Nucleus accumbens (tissue), 56 donors: ENCODE measurements at places on chromosomes 6 and 20.

DNA sequence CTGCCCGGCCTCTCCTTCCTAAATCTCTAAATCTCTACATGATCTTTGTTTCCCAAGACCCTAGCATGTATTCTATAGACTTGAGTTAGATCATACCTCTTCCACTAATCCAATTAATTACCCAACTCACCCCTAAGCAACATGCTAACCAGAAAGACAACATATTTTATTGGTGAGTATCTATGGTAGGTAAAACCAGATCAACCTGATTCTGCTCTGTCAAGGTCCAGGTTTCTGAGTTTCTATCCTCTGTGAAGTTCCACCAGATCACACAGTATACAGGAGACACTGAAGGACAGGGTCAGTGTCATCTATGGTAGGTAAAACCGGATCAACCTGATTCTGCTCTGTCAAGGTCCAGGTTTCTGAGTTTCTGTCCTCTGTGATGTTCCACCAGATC is 363.2 kb upstream of the MARCKS start:
- DNase-seq = no peak

- DNase-seq = no peak
Observed at GRCh38 chr6:9985481-9985880, 429.4 kb downstream of the TFAP2A start.

DNA sequence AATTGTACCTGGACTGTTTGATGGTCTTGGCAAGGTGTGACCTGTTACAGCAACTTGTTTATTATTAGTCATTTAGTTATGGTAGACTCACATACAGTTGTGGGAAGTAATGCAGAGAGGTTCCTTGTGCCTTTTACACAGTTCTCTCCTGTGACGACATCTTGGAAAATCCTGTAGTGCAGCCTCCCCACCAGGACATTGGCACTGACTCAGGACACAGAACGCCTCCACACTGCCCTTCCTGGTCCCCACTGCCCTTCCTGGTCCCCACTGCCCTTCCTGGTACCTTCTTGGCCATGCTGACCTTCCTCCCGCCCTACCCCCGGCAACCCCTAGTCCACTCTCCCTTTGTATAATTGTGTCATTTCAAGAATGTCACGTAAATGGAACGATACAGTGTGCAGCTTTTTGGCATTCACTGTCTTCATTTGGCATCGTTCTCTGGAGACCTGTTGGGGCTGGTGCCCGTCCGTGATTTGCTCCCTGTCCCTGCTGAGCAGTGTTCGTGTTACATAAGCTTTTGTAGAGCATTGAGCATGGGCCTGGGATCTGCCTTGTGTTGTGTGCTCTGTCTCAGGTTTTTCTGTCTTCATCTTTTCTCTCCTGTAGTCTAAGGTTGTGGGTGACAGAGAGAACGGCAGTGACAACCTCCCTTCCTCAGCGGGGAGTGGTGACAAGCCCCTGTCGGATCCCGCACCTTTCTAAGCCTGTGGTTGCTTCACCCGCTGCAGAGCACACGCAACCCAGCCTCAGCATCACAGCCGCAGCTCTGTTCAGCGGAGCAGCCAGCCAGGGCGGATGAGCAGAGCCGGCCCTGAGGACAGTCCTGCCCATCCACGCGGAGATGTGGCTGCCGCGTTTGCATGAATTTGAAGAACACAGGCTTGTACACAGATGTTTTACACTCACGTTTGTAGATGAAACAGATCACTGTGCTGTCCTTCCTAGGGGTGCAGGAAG is 5.4 kb upstream of the DNAJC5 start:
- DNase-seq = peak; percentile 6

- DNase-seq = no peak
Observed at GRCh38 chr6:139016337-139017213, 12.0 kb upstream of the ABRACL start.

GRCh38 chr6:99254616-99255550 is 94.6 kb downstream of the FAXC start:
- DNase-seq = no peak

- DNase-seq = no peak
Observed at GRCh38 chr6:167722634-167723309, 103.9 kb upstream of the AFDN start.

DNA sequence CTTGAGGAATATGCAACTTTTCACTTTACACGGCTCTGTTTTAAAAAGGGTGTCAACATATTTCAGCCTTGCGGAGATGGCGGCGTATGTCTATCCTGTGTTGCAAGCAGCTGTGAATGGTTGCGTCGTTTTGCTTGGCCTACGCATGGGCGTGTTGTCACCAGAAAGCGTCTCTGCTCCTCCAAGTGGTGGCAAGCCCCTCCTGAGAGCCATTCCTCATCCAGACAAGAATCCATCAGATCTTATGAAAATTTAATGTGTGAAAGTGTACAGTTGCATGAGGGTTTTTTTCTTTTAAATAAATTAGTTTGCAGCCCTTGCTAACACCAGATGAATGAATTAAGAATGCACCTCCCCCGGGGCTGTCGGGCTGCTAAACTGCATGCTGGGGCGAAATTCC is 114.4 kb downstream of the PHACTR3 start:
- DNase-seq = no peak
